ENCODE measurements at places on chromosomes 2 and 18.

GRCh38 chr2:225355788-225356187 is 43.7 kb upstream of the NYAP2 start:
- DNase-seq, result no peak

GRCh38 chr2:47058003-47058931 is 96.8 kb downstream of the STPG4 start:
- no peak for DNase-seq

DNA sequence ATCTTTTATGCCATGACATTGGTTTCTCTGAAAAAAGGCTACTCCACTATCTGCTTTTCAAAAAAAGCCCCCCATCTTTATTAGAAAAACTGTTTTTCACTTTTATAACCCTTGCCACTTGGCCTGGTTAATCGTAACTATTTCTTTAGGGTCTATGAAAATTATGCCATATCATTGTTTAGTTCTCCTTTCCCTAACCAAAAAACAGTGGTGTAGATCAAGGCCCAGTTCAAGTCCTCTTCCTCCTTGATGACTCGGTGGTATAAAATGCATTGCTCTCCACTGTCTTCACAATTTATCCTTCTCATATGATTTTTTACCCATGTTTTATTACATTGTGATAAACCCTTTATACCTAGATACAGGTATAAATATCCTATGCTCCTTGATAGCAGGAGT is 205.5 kb downstream of the ZNF521 start:
- DNase-seq, result no peak

DNA sequence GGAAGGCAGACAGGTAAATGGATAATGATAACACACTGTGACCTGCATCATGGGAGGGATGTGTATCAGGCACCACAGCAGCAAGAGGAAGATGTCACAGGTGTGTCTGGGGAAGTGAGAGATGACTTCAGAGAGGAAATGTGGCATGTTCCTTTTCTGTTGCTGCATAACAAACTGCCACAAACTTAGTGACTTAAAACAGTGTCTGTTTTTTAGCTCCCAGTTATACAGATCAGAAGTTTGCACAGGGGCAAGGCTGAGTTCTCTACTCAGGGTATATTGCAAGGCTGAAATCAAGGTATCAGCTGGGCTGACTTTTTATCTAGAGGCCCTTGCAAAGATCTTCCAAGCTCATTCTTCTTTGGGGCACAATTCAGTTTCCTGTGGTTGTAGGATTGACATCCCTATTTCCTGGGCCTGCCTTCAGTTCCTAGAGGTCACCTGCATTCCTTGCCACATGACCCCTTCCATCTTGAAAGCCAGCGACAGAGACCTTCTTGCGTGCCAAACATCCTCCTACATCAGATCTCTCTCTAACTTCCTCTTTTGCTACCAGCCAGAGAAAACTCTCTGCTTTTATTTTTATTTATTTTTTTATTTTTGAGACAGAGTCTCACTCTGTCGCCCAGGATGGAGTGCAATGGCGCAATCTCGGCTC is 2.1 kb upstream of the MAP3K2 start:
- DNase-seq, result no peak

DNA sequence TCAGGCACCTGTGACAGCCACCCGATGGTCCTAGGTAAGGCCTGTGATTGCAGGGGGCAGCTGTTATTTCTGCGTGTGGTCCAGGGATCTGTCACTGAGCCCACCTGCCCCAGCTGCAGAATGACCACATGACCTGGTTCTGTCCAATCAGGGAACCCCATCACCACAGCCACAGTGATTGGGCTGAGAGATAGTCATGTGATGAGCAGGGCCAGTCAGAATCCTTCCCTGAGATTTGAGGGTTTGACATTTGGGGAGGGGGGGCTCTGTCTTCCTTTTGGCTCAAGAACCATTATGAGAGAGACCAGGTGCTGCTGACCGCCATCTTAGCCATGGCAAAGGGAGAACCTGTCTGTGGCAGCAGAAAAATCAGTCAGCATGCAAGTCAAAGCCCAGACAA is 147.2 kb downstream of the SMAD7 start:
- DNase-seq, result no peak

- DNase-seq, result no peak
Observed at GRCh38 chr18:78890388-78890787, 89.2 kb upstream of the SALL3 start.

- no peak for DNase-seq
Observed at GRCh38 chr2:107556038-107556627, 270.6 kb upstream of the RGPD4 start.

DNA sequence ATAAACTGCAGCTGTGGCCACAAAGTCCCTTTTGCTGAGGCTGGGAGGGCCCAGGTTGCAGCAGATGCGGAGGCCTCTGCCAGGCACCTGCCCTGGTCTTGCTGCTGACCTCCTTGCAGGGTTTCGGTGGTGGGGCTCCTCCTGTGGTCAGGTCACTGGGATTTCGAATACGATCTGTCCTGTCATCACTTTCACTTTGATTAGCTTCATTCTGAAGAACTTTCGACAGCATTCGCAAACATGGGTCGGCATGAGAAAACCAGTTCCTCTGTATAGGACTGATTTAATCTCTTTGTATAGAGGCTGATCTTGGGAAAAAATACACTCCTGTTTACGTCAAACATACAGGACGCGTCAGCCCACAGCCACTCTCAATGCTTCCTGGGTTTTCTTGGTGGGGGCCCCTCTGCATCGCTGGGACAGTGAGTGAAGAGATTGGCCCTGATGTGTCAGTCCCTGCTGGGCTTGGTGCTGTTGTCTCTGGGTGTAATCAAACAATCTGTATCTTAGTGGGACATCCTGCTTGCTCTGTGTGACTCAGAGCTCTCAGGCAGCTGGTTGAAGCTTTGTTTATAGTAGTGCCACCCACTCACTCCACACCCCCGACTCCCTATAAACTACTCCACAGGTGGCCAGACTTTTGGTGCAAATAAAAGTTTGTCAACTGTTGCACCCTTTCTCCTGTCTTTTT is 209.4 kb upstream of the CXCR4 start:
- DNase-seq, result peak; percentile 24

GRCh38 chr2:73870084-73870483 is 22.7 kb upstream of the ACTG2 start:
- no peak for DNase-seq

DNA sequence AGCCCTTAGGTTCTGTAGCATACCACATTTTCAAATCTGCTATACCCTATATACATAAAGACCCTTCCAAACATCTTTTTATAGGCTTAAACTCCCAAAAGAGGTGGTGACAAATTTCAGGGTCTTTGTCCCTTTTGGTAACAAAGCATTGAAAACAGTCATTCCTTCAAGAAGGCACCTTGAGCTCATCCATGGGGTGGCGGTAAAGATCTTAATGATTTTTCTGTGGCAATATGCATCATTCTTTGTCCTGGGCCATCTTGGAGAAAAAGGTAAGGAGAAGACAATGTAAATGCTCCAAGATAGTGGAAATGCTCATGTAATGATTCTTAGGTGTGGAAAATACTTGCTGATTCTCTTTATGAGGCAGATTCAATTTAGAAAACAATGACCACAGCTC is 890.5 kb downstream of the CNTNAP5 start:
- no peak for DNase-seq

DNA sequence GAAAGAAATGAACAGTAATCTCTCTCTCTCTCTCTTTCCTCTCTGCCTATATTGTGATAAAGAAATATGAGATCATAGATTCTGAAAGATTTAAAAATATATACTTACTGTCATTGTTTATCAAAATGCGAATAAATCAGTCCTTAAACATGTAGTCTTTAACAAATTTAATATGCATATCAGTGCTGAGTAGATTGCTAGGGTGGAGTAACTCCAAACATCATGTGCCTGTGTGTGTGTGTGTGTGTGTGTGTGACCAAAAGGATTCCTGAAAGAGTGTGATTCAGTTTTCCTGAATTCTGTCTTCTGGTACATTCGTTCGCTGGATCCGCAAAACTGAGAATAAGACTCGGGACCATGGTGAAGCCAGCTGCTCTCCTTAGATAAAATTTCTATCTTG is 24.0 kb upstream of the DSEL start:
- no peak for DNase-seq

- DNase-seq, result no peak
Observed at GRCh38 chr2:177799531-177799930, 273.0 kb downstream of the PDE11A start.

GRCh38 chr2:235419996-235420395 is 73.8 kb upstream of the AGAP1 start:
- no peak for DNase-seq

GRCh38 chr2:239267288-239267951 is 133.4 kb downstream of the HDAC4 start:
- DNase-seq, result no peak

DNA sequence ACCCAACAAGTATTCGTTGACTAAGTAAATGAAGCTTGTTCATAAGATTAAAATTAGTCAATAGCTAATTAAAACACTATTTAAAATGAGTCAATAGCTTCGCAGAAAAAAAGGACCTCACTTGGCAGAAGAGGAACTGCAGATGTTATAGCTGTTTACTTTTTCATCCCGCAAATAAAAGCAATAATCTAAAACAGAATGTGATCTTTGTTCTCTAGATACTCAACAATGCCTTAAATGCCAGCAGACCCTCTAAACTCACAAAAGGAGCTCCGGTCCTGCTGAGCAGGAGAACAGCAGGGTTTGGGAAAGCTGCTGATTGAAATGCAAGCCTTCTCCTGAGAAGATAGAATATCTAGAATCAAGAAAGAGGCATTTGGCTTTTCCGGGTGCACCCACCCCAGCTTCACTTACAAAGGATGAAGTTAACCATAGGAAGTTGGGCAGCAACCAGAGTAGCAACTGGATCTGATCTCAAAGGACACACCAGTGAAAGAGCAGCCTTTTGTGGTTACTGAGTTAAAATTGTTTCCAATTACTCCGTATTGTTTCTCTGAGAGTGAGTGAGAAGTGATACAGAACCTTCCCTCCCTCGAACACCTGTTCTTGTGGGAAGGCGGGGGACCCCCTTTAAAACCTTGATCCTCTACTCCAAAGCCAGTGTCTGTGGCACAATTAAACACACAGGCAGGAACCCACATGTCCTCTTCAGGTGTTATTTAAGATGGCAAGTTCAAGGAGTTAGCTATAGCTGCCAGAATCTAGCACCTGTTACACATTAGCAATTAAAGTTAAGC is 6.8 kb downstream of the CCBE1 start:
- DNase-seq, result no peak

GRCh38 chr2:55415300-55415699 is 4.4 kb downstream of the CCDC88A start:
- no peak for DNase-seq

- DNase-seq, result no peak
Observed at GRCh38 chr2:217851191-217852020, 151.4 kb downstream of the TNS1 start.

- no peak for DNase-seq
Observed at GRCh38 chr2:161134547-161135518, 25.4 kb upstream of the TANK start.
